CD4-positive, alpha-beta T cell treated with Interferon gamma for 1 hour (primary cell): ENCODE measurements at places on chromosomes 12 and 14.

DNA sequence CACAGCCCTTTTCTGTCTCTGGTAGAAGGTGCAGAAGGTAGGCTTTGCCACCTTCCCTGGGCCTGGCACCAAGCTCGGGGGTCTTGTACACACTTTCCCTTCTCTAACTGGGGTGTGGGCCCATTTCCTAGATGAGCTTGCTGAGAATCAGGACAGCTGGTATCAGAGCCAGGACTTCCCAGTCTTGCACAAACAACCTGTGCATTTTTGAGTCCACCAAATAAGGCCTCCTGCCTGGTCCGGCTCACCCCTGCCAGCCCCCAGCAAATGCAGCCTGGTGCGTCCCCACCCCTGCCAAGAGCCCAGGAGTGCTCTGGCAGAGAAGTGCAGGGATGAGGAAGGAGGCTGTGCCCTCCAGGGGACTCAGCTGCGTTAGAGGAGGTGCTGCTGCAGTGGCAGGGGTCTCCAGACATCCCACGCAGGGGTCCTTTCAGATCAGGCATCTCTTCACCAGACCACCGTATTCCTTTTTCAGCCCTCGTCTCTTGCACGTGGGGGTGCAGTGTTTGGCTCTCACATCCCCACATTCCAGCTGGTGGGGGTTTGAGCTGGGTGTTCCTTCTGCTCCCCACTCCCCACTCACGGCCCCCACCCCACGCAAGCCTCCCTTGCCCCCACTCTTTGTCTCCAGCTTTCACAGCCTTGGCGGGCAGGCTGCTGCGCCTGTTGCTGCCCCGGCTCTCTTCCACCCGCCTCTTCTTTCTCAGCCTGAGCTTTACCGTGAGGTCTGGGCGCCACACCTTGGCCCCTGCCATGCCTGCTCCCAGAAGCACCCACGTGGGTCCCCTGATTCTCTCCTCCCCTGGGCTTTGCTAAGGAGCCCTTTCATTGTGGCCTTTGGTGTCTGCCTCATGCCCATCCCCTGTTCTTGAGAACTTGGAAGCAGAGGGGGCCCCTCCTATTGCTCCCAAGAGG, 32.3 kb downstream of the MEG3 start:
- DNase-seq, result no peak

GRCh38 chr12:51847643-51848325, 734 bp downstream of the FIGNL2 start:
- DNase-seq, result no peak

DNA sequence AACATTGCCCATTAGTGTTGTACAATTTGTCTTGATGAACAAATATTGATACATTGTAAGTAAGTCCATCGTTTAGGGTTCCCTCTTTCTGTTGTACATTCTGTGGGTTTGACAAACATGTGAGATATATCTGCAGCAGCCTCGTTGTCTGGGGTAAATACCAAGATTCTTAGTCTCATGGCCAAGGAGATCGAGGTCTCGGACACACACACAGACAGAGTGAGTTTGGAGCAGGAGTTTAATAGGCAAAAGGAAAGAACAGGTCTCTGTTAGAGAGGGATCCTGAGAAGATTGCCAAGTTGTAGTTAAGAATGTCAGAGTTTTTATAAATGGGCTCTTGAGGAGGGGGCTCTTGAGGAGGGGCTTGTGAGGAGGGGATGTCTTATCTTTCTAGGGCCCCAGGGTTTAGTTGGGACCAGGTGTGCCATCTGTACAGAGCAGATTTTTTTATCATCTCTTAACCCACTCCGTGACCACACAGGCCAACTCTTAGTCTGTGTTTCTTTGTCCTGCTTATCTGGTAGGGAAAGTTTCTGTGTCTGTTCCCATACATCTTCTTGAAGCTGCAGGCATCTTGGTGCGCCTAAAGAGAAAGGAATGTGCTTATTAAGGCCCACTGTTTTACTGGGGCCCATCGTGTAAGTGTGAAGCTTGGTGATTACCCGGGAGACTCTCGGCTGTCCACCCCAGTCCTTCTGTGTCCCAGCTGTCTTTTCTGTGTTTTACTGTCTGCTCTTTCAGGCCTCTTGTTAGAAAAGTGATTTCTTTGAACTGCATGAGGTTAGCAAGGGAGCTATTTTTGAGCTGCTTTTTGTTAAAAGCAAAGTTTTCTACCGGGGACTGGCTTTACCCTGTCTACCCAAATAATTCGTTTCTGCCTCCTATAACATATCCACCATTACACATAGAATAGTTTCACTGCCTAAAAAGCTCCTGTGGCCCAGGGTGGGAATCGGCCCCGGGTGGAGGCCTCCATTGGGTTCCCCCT, 22.4 kb upstream of the CLEC2D start:
- no peak for DNase-seq

- no peak for DNase-seq
Observed at GRCh38 chr12:117599849-117600248, 238.4 kb upstream of the NOS1 start.

GRCh38 chr14:83425706-83426105, 1892.1 kb upstream of the SEL1L start:
- DNase-seq, result no peak

GRCh38 chr12:103397536-103397935, 98.2 kb downstream of the C12orf42 start:
- no peak for DNase-seq

DNA sequence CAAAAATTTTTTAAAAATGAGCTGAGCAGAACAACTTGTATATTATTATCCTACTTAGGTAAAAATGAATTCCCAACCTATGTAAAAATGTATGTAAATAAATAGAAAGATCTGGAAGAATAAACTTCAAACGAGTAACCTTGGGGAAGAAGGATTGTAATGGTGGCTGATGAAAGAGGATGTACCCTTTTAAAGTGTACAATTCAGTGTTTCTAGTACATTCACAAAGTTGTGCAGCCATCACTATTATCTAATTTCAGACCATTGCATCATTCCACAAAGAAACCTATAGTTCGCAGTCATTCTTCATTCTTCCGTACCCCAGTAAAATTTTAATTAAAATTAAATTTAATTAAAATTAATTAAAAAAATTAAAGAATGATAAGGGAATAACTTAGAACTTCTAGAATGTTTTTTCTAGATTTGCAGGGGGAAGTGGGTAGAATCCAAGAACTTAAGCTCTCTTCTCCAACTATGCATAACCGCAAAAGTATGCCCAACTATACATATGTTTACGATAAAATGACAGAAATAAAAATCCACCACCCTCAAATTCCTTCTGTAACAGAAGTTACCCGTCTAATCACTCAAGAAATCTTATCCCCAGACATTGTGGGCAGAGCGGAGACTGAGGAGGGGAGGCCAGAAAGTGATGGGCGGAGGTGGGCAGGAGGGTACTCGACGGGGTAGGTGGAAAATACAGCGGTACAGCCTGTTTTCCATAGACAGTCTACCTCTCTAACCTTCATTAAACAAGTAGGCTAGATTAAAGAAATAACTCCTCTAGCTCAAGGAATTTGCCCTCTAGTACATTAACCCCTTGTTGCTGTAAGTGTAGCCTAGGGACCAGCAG, 921 bp downstream of the DEPDC4 start:
- no peak for DNase-seq

DNA sequence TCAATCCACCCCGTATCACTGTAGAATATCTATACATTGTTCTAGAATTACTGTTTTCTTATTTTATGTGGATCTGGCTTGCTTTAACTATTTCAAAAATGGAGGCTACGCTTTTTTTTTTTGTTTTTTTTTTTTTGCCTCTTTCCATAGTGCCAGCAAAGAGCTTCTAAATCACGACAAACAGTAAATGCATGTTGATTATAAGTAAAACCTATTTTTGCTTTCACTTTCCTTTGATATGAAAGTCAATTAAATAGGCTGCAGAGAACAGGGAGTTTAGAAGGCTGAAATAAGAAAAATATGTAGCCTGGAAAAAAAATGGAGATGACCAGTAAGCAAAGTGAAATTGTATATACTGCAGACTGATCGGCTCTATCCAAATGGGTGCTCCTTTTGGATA, 112.3 kb upstream of the AMIGO2 start:
- DNase-seq, result no peak

DNA sequence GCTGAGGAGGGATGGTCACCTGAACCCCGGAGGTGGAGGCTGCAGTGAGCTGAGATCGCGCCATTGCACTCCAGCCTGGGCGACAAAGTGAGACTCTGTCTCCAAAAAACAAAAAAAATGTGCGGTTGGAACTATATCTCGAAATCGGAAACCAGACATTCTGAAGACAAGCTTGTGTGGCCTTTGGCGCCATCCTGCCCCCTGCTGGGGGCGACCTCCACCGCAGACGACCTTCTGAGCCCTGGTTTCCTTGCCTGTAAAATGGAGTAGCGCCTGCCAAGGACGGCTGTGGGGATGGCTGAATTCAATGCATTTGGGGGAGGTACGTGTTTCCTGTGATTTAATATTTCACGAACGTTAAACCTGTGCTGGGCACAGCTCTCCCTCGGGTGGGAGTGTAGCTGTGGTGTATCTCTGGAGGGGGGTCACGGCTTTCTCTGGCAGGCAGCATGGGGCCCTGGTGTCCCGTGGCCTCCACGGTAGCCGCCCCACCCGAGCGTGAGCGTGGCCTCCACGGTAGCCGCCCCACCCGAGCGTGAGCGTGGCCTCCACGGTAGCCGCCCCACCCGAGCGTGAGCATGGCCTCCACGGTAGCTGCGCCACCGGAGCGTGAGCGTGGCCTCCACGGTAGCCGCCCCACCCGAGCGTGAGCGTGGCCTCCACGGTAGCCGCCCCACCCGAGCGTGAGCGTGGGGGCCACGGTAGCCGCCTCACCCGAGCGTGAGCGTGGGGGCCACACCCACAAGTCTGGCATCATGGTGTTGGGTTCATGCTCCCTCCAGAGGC, 55.3 kb downstream of the LRCOL1 start:
- DNase-seq, result no peak

- no peak for DNase-seq
Observed at GRCh38 chr12:25723921-25724491, 170.9 kb upstream of the LMNTD1 start.

DNA sequence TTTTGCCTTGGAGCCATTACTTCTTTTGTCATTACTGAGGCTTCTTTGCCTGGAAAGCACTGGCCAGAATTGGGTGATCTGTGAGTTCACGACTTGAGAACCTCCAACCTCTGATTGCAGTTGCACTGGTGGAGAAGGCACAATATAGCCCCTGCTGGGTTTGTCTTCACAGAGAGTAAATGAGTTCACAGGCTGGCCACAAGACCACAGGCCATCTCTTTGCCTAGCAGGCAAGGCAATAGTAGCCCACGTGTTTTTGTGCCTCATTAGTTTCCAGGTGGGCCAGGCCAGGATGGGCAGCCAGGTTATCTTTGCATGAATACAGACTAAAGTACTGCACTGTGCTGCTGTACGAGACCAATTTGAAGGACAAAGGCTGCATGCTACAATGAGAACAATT, 468.8 kb downstream of the NRXN3 start:
- no peak for DNase-seq

DNA sequence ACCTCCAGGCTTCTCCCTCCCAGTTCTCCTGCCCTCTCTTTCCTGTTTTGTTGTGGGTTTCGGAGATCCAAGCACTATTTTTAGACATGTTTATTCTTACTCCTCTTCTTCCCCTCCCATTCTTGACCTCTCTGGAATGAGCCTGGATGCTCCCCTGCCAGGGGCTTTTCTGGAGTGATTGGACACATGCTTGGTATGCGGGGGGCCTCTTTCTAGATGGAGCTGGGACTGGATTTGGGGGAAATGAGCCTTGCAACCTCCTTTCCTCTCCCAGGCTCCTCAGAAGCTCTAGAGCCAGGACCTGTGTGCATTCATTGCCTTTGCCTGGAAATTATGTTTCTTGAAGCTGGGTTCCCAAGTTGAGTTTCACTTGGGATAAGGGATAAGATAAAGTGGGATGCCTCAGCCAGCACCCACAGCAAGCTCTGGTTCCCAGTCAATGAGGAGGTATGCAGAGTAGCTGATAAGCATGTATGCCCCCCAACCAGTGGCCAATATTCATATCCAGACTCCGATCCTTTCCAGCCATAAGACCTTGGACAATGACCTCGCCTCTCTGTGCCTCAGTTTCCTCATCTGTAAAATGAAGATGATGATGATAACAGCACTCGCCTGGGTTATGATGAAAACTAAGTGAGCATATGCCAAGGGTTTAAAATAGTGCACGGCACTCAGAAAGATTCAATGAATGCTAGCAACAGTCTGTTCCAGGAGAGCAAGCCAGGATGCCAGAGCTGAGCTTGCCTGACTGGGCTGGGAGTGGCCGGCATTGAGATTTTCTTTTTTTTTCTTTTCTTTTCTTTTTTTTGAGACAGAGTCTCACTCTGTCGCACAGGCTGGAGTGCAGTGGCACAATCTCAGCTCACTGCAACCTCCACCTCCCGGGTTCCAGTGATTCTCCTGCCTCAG, 97.8 kb downstream of the SCARB1 start:
- DNase-seq, result no peak

GRCh38 chr14:88003425-88003824, 1.5 kb upstream of the GPR65 start:
- DNase-seq, result no peak

DNA sequence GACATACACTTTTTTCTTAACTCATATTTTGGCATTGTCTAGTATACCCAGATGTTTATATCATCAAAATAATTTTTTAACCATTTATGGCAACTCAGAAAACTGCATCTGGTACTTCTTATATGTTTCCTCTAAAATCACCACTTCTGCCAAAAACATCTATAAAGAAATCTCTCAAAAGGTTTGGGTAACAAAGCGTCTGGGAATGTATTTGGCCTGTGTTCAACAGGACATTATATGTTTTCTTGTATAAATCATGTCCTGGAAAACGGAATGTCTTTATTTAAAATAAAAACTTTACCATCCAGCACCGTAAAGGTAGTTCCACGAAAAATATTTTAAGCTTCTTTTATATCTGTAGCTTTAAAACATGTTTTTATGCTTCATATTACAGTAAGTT, 36.1 kb upstream of the FBLN5 start:
- no peak for DNase-seq

DNA sequence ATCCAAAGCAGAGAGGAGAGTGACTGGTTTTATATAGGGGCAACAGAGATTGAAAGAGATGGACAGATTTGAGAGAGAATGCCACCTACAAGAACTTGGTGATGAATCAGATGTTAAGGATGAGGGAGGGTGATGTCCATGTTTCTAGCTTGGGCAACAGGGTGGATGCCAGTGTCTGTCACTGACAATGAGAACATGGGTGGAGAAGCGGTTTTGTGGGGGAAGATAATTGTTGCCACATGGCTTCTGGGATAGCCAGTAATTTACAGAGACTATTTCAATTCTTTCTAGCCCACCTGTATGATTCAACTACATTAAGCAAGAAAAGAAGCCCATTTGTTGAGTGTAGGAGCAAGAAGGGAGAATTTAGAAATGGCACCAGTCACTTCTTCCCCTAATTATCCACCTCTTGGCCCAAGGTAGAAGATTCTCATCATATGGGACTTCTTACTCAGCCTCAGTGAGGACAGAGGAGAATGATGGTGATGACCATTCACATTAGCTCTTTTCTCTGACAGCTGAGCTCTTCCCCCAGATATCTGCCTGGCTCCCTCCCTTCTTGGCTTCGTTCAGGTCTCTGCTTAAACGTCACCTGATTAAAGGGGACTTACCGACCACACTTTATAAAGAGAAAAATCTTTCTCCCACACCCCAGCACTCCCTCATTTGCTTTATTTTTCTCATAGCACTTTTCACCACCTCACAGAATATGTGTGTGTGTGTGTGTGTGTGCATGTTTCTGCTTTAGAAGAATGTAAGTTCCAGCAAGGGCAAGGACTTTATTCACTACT, 117.8 kb downstream of the DUSP6 start:
- DNase-seq, result no peak
